ENCODE measurements at places on chromosomes 12 and 14.

GRCh38 chr12:115096588-115097397, 412.8 kb upstream of the TBX3 start:
- no peak for DNase-seq

DNA sequence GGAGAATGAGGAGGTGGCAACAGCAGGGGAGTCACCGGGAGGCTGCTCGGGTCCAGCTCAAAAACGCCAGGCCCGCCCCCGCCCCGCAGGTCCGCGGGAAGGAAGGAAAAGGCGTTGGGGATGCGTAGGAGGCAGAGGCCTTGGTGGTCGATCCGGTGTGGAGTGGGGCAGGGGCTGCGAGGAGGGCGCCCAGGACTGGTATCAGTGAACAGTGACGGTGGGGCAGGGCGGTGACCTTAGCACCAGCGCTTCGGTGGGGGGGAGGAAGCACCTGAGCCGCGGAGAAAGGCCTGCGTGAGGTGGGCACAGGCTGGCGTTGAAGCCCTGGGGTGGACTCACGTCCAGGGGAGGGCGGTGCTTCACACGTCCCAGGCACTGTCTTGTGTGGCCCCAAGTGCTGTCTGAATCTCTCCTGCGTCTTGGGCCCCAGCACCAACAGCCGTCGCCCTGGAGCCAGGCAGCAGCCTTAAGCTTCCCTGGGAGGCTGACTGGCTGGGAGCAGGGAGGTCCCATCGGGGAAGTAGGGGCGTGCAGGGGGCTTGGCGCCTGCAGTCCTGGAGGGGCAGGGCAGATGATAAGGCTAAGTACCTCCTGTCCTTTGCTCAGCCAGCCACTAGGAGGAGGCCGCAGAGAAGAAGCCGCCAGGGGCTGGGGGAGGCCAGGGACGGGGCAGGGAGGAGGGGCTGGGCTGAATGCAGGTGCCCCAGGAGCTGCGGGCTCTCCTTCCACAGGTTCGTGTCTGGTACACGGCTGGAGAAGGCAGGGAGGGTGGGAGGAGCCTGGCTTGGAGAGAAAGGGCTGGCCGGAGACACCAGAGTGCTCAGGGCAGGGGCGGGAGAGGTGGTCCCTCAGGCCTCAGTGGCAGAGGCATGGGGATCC, 26.5 kb downstream of the ZBTB42 start:
- DNase-seq: peak; percentile 55

- DNase-seq: no peak
Observed at GRCh38 chr12:121873216-121873569, 14.5 kb upstream of the HPD start.

DNA sequence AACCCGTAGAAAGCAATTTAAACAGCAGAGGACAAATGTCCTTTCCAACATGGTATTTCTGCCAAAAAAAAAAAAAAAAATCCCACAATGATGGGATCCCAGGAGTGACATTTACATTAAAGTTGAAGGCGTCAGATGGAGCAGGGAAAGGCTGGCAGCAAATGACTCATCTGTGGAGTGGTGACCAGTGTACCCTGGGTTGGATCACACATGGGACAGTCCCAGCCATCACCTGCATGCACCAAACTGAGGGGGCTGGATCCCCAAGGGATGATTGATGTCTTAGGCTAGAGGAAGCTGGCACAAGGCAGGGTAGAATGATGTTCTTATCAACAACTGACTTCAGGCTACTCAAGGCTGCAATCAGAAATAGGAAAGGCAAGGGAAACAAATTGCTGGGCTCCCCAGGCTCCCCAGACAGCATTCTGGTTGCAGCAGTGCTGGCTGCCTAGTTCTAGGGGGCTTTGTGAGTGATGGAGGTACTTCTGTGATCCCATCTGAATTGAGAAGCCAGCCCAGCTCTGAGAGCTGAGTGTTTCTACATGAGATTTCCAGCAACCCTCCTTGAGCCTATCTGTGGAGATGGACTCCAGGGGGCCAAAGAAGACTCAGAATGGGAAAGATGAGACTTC, 117.9 kb downstream of the DPF3 start:
- DNase-seq: no peak

- DNase-seq: no peak
Observed at GRCh38 chr12:14357486-14357885, 8.0 kb upstream of the ATF7IP start.

DNA sequence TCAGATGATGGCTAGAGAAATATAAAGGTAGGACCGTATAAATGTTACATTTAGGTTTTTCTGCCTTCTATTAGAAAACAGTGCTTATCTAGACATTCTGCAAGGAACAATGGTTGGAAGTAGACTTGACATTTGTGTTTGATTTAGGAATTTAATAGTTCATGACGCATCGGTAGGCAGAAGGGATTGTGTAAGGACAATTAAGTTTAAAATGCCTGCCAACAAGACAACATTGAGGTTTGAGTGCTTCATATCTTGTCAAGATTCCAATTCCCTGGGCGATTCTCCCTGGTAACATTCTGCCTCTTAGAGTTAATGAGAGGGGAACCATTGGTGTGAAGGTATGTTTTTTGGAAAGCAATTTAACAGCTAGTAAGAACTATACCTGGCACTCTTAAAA, 186.8 kb upstream of the RBM19 start:
- no peak for DNase-seq

- DNase-seq: no peak
Observed at GRCh38 chr12:57765003-57765697, 1.7 kb downstream of the CYP27B1 start.

- no peak for DNase-seq
Observed at GRCh38 chr14:23033251-23033727, 1.4 kb downstream of the PSMB5 start.

DNA sequence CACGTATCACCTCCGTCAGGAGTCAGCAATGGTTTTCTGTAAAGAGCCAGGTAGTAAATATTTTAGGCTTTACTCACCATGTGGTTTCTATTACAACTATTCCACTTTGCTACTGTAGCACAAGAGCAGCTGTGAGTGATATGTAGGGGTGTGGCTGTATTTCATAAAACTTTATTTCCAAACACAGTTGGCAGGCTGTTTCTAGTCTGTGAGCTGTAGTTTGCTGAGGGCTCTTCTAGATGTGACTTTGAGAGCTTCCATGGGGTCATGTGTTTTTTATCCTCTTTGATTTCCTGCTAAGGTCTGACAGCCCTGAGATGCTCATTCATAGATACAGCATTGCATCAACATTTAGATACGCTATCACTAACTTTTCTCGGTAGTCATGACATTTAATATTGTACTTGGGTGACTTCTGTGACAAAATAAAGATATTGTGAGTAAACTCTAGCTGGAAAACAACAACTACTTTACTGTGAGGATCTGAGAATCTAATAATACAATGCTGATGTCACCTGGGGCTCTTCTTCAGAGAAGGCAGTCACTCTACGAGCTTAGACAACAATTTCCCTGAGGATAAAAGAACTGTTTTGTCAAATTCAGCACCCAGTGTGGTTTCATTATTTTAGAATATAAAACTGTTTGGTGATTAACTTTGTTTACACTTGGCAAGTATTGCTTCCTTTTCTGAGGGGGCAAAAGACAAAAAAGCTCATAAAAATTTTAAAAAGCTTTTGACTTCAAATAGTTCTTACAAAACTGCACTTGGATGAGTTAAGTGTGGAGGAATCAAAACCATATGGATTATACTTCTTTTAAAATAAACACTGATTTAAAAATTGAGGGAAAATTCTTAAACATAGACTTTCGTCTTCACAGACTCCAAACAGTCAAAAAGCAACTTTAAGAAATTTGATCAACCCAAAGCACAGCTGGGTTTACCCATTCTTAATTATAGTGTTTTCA, 231.2 kb upstream of the DCN start:
- DNase-seq: no peak

DNA sequence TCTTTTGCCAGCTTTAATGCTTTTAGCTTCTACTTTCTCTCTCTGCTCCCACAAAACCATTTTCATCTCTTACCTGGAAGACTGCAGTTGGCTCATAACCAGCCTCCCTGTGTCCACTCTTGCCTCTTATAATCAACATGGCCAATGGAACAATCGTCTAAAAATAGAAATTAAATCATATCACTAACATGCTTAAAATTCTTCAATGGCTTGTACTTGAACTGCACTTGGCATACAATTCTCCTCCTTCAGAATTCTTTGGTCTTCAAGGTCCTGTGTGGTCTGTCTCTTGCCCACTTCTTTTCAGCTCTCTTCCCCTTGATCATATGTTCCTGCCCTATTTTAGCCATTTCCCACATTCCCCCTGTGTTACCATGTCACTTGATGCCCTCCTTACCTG, 342.2 kb downstream of the ATP23 start:
- DNase-seq: no peak

- no peak for DNase-seq
Observed at GRCh38 chr14:77848031-77848430, 48.1 kb downstream of the ADCK1 start.

GRCh38 chr12:89862511-89863445, 154.1 kb upstream of the ATP2B1 start:
- no peak for DNase-seq

DNA sequence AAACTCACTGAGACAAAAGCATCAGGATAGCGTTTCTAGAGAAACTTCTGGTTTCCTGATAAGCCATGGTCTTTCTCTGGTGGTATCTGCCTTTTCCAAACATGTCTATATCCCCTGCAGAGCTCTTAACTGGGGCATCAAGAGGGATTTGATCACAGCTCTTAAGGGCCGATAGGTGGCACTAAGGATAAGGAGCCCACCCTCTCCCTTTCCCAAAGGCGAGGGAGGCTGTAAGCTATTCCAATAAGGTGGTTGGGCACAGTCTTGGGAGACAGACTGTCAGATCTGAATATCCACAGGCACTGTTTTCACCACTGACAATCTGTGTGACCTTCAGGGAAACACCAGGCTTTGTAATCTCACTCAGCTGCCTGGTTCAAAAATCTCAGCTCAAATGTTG, 206.0 kb downstream of the ADGRD1 start:
- peak; percentile 3 for DNase-seq

- no peak for DNase-seq
Observed at GRCh38 chr12:51926718-51927117, 19.4 kb downstream of the ACVRL1 start.

DNA sequence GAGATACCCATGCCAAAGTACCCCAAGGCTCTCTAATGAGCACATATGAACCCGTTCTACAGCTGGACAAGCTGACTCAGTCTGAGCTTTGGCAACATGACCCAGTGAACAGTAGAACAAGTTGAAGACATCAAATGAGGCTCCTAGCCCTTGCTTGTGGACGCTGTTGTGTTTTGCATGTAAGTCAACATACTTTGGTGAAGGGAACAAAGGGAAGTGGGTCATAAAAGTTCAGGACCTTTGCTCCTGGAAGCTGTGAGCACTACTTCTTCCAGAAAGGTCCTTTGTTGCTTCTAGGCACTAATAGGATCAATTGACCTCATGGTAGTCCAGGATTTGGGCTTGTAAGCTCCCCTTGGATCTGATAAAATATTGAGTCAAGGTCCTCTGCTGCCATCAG, 613.5 kb upstream of the TBX3 start:
- DNase-seq: no peak

GRCh38 chr12:124513297-124513867, 54.0 kb downstream of the NCOR2 start:
- DNase-seq: no peak

DNA sequence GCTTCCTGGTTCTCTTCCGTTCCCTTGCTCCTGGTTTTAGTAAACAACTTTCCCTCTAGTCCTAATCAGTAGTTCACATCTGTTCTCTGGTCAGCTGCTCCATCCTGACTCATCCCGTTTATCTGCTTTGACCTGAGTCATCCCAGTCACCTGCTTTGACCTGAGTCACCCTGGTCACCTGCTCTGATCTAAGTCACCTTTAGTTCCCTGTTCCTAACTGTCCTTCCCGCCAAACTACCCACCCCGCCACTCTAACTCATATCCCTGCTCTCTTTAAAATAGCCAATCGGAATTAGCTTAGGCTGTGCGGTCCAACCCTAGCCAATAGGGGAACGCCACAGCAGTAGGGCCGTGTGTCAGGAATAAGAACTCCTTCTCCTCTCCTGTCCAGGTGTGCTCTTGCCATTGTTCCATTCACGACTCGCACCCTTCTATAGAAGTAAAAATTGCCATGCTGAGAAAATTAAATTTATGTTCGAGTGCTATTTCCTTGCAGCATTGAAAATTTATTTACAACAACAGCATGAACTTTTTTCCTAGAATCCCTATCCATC, 3.1 kb upstream of the ANKRD33 start:
- DNase-seq: no peak

GRCh38 chr12:27787559-27787958, 7.5 kb upstream of the MANSC4 start:
- DNase-seq: no peak

GRCh38 chr12:127928615-127929571, 338.1 kb upstream of the TMEM132C start:
- DNase-seq: no peak

DNA sequence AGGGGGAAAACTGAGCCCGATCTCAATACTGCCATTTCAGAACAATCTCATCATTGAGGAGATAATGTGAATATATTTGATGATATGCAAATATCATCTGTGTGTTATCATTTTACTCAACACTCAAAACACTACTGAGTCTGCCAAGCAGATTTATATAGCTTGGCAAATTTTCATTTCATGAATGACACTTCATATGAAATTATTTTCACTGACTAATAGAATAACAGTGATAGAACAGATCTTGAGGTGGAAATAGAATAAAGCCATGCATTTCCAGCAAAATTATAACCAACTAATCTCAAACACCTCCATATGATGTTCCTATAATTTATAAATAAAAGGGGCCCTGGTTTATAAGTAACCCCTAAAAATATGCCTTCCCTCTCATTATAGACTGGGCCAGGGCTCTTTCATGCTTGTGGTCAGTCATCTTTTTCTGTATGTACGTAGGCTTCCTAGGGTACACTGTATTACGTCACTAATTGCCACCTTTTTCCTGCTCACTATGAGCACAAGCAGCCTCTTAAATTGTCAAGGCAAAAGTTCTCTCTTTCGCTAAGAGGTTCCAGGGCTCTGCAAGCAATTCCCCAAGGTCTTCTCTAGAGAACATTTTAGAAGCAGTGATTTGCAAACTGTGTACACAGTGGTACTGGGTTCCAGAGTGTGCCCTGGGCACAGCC, 197.1 kb upstream of the FOXN3 start:
- no peak for DNase-seq

- DNase-seq: peak; percentile 33
Observed at GRCh38 chr12:103884316-103884715, 43.3 kb upstream of the NT5DC3 start.

DNA sequence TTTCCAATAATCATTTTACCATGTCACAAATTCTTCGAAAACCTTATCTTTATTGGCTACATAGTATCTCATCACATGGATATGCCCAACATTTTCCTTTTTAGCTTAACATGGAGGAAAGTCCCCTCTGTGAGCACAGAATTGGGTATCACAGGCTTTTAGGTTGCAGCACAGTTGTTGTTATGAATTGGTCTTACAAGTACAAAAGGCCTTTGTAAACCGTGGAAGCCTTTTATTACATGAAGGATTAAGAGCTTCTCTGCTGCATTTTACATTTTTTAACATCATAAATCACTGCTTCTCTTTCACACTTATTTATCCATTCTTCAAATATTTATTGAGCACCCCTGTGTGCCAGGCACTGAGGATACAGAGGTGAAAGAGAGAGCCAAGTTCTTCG, 26.2 kb downstream of the UBE3B start:
- DNase-seq: no peak
